ENCODE measurements at places on chromosomes 2 and 18. TPM values are rescaled to one million over a fixed set of nuclear protein-coding genes. Genes with fewer than 3 reads are reported as not detected.

Gene TPO
- total RNA-seq, result not detected

Gene BOLL
- total RNA-seq, result not detected

Gene SERPINB4
- not detected for total RNA-seq

Gene GYPC
- 78.5 TPM for total RNA-seq

Gene CDK15
- not detected for total RNA-seq

Gene RSAD2
- total RNA-seq, result 4.9 TPM

Gene DARS1
- 84.9 TPM for total RNA-seq

Gene LRRC30
- not detected for total RNA-seq

Gene SPR
- not detected for total RNA-seq

Gene RAD51AP2
- total RNA-seq, result not detected

Gene HOXD1
- total RNA-seq, result not detected

Gene IL1RL2
- 0.23 TPM for total RNA-seq

Gene ERICH2
- not detected for total RNA-seq

Gene TUBA4B
- total RNA-seq, result not detected

Gene COQ10B
- 31.7 TPM for total RNA-seq

Gene ALPP
- total RNA-seq, result not detected

Gene INHA
- total RNA-seq, result not detected

Gene KATNAL2
- 0.94 TPM for total RNA-seq

DNA sequence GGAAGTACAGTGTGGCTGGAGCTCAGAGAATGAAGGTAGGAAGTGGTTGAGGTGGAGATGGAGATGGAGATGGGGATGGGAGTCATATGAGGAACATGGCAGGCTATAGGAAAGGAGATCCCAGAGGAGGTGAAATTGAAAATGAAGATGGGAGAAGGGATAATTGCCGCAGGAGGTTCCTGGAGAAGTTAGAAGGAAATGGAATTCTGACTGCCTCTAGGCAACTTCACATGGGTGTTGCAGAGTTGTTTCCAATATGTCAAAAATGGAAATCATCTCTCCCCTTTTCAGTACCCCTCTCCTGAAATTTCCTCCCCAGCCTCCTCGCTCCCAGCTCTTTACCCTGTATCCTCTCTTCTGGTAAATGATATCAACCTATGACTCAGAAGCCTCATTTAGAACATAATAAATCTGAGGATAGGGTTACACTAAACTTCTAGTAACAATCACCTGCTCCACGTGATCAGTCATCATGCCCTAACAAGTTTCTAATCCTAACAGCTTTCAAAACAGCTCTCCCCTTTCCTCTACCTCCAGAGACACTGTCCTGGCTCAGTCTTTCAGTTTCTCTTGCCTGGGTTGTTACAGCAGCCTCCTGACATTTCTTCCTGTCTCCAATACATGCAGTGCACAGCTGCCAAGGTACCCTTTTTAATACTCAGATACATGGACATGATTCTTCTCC lies 201.9 kb upstream of the RBMS1 start:
- no peaks in the 10 kb centered on the region for H3K36me3 ChIP-seq
- H3K27ac ChIP-seq, result no peak overlapping the region
- DNase-seq, result no peak
- no peaks in the 10 kb centered on the region for H3K4me1 ChIP-seq

GRCh38 chr18:36315736-36316135 lies 18.2 kb downstream of the FHOD3 start:
- H3K27ac ChIP-seq, result no peak overlapping the region
- H3K4me3 ChIP-seq, result no peak overlapping the region
- no peaks in the 10 kb centered on the region for H3K36me3 ChIP-seq
- no peaks in the 10 kb centered on the region for H3K27me3 ChIP-seq

DNA sequence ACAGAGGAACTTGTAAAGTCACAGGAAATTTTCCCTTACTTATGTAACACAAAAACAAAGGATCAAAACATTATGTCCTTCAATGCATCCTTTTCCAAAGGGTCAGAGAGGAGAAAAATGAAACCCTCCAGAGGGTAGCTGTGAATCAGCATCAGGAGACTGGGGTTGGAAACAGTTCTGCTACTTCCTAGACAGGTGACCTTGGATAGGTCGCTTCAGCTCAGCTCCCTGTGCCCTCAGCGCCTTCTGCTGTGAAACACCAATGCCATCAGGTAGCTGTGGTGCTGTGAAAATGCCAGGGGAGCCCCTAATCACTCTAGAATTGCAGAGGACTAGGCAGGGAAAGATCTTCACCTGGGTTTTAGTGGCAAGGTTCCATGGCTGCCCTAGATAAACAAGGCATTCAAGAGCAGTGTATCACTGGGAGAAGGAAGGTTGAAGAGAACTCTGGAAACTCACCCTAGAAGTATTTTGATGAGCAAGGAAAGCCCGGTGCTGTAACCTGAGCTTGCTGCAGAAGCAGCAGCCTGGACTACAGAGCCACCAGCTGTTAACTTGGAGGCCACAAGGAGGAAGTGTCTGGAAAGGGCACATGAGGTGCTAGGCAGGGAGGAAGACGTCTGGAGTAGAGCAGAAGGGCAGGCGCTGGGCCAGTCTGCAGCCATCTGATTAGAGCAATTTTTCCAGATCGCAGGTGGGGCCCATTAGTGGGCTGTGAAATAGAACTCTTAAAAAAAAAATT lies 100.7 kb upstream of the MCFD2 start:
- H3K4me1 ChIP-seq, result no peaks in the 10 kb centered on the region
- no peak overlapping the region for H3K27ac ChIP-seq
- no peak for DNase-seq
- peaks cover 34% of the 10 kb centered on the region for H3K36me3 ChIP-seq
- no peak overlapping the region for H3K4me3 ChIP-seq
- no peaks in the 10 kb centered on the region for H3K27me3 ChIP-seq

GRCh38 chr2:29776406-29776805 lies 145.0 kb downstream of the ALK start:
- no peak for DNase-seq
- H3K4me3 ChIP-seq, result no peak overlapping the region
- H3K4me1 ChIP-seq, result no peaks in the 10 kb centered on the region

DNA sequence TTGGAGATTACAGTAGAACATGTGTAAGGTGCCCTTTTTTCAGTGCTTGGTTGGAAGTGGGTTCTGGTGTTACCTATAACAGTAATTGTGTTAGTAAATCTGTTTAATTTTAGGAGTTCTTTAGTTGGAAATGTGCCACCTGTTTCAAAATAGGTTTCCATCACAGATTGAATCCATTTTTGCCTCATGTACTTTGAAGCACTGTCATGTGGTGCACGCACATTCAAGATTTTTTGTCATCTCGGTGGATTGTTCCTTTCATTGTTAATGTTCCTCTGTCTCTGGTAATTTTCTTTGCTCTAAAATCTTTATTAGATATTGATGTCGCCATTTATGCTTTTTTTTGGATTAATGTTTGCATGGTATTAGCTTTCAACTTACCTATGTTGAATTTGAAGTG lies 1.3 kb downstream of the ATP9B start:
- no peak overlapping the region for H3K27ac ChIP-seq
- DNase-seq, result no peak
- H3K27me3 ChIP-seq, result no peaks in the 10 kb centered on the region
- no peak overlapping the region for H3K4me3 ChIP-seq
- no peaks in the 10 kb centered on the region for H3K36me3 ChIP-seq

DNA sequence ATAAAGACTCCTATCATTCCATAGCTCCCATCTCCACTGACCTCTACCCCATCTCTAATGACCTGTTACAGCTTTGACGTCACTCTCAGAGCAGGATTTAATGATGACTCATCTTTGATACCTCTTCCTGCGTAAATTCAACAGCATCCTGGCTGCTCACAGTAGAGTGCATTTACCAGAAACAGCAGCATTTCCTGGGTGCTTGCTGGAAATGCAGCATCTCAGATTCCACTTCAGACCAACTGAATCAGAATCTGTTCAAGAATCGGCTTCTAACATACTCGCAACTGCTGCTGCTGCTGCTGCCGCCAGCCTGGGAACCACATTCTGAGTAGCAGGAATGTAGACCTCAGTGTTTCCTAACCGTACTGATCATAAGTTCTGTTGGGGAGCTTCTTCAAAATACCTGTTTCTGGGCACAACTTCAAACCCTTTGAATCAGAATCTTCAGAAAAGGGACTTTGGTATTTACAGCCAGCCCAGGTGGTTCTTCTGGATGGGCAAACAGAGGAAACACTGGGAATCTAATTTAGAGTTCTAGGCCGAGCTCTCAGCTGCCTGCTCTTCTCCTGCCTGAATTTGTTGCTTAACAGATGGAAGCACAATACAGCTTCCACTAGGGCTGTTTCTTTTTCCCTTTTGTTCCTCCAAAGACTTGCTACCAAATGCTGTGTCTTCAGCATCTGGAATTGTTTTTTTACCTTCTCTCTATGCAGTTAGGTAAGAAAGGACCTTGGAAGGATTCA lies 241.4 kb downstream of the NCKAP5 start:
- H3K27me3 ChIP-seq, result no peaks in the 10 kb centered on the region
- no peaks in the 10 kb centered on the region for H3K4me1 ChIP-seq

DNA sequence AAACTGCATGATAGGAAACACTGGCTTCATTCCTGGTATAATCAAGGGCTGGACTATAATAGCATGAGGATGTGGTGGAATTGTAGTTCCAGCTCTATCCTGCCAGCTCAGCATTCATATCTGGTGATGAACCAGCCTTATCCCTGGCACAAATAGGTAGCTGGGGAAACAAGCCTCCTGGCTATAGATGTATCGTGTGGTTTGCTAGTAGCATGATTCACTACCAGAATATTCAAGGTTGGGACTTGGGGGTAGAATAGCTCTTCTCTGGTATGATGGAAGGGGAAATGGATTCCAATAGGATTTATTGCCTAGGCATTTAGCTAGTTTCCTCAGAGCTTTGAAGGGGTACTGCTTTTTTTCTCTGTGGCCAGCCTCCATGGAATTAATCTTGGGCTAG lies 532.8 kb downstream of the FBXO15 start:
- H3K27ac ChIP-seq, result no peak overlapping the region
- H3K4me3 ChIP-seq, result no peak overlapping the region
- no peaks in the 10 kb centered on the region for H3K36me3 ChIP-seq
- no peak for DNase-seq
- no peaks in the 10 kb centered on the region for H3K4me1 ChIP-seq
- no peaks in the 10 kb centered on the region for H3K27me3 ChIP-seq

- peaks cover 30% of the 10 kb centered on the region for H3K4me1 ChIP-seq
- no peak overlapping the region for H3K4me3 ChIP-seq
- H3K36me3 ChIP-seq, result peaks cover 4% of the 10 kb centered on the region
- no peak overlapping the region for H3K27ac ChIP-seq
- H3K27me3 ChIP-seq, result no peaks in the 10 kb centered on the region
These were observed 116.1 kb downstream of the NFATC1 start for GRCh38 chr18:79511671-79512301.

DNA sequence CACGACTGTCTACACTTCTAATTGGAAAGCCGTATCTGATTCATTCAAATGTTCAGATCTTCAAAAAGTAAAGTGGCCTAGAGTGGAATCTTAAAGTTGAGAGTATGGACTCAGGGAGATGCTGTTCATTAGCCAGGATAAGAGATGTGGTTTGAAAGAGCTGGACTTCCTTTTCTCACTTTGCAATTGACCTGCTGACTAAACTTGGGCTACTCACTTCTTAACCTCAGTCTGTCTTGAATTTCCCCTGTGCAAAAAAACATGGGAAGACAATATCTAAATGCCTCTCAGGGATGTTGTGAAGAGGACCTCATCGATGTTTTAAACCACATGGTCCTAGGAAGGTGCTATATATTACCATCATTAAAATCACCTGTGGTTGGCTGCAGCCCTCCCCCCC lies 64.1 kb downstream of the BCL2 start:
- H3K27ac ChIP-seq, result no peak overlapping the region
- no peak overlapping the region for H3K4me3 ChIP-seq
- DNase-seq, result no peak
- peaks cover 4% of the 10 kb centered on the region for H3K36me3 ChIP-seq
- peaks cover 82% of the 10 kb centered on the region for H3K4me1 ChIP-seq
- no peaks in the 10 kb centered on the region for H3K27me3 ChIP-seq

DNA sequence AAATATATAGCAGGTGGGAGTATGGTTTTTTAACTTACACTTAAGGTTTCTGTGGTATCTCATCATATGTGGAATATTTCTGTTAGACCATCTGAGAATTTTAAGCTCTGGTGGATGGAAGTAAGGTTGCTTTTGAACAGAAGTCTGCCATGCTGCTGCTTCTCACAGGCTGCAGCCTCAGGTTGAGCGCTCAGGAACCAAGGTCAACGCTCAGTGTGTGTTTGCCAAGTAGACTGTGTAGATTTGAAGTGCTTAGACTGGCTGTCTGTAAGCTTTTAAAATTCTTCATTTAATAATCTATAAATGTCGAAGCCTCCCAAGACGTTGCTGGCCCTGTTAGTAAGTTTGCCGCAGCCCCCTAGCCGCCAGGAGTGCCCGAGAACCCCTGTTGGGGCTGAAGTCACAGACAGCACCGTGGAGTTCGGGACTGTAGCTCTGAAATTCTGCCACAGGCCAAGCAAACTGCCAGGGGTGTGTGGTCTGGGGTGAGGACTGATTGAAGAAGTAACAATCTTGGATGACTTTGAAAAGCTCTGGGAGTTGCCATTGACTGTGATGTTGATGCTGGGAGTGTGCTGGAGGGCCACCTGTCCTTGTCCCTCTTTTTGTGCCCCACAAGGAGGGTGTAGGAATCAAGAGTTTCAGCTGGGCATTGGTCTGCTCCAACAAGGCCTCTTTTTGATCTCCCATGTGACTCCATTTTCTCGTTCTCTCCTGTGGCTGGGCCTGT lies 26.9 kb downstream of the INPP4A start:
- peaks cover 97% of the 10 kb centered on the region for H3K4me1 ChIP-seq
- H3K27me3 ChIP-seq, result no peaks in the 10 kb centered on the region
- H3K27ac ChIP-seq, result peak overlapping the region; percentile 30

DNA sequence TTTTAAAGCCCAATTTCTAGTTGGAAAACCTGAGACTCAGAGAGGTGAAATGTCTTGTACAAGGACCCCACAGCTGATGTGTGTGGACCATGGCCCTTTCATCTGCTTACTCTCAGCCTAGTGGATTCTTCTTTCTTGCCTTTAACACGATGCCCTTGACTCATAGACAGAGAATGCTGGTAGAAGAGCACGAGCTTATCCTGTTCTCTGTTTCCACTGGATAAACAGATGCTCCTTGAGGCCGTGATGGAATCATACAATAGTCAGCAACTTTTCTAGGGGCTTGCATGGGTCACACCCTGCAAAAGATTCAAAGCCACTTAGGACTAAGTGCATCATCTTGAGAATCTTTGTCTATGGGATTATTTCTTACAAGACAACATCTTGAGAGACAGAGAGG lies 50.9 kb downstream of the MYCN start:
- H3K4me1 ChIP-seq, result no peaks in the 10 kb centered on the region
- H3K27me3 ChIP-seq, result no peaks in the 10 kb centered on the region
- no peak for DNase-seq
- H3K27ac ChIP-seq, result no peak overlapping the region

DNA sequence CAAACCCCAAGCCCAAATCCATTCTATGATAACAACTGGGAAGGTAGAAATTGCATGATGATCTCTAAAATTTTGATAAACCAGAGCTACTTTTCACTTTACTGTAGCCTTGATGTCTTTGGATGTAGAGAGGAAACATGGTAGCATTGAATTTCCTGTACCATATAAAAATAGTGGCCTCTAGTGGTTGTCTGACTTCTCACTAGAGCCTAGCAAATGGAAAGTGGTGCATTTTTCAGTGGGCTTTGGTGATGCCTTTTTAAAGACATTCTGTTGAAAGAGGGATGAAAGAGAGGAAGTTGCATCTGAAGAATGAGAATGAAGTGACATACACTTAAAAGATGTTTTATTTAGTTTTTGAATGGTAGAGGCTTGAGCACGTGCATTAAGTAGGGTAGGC lies 662.2 kb downstream of the XIRP2 start:
- H3K27ac ChIP-seq, result no peak overlapping the region
- H3K4me1 ChIP-seq, result no peaks in the 10 kb centered on the region
- H3K27me3 ChIP-seq, result no peaks in the 10 kb centered on the region
- DNase-seq, result no peak
- no peaks in the 10 kb centered on the region for H3K36me3 ChIP-seq
- no peak overlapping the region for H3K4me3 ChIP-seq
